ENCODE measurements at places on chromosomes 11 and 22.

- DNase-seq, result no peak
Measured at GRCh38 chr22:48753381-48753730, 1074.3 kb downstream of the BRD1 start.

GRCh38 chr11:2194877-2195755 is 23.5 kb upstream of the TH start:
- peak; percentile 16 for DNase-seq

DNA sequence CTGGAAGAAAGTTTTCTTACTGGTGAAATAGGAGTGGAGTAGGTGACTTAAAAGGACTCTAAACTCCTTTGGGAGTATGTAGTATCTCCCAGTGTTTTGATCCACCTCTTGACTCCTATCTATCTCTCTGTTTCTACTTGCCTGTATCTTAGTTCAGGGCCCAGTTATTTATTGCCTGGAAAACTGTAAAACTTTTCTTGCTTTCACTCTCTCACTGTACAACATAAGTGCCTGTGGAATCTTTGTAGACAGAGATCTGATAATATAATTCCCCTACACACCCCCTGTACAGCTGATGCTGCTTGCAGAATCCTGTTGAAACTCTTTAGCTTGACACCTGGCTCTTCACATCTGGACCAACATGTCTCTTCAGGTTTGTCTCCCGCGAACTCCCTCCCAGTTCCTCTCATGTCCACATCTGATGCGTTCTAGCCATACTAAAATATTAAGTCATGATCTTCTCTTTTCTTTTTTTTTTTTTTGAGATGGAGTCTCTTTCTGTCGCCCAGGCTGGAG is 26.5 kb upstream of the SESN3 start:
- no peak for DNase-seq

DNA sequence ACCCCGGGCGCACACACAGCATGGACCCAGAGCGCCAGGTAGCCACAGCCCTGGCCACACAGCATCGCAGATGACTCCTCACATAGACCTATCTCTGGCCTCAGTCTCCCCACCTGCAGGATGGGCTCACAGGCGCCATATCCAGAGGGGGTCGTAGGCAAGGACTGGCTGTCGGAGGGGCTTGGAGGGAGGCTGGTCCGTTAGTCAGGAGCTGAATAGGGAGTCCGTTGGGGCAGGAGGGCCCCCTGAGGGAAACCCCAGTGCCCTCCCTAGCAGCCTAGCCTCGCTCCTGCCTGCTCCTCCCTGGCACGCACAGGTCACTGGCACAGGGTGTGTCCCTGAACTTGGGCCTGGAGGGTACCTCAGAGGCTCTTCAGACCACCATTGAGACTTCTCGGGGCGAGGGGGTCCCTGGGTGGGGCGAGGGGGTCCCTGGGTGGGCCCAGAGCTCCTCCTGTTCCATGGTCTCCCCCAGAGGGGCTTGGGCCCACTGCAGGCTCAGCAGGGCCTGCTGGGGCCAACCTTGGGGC is 2.0 kb downstream of the PLXNB2 start:
- no peak for DNase-seq

DNA sequence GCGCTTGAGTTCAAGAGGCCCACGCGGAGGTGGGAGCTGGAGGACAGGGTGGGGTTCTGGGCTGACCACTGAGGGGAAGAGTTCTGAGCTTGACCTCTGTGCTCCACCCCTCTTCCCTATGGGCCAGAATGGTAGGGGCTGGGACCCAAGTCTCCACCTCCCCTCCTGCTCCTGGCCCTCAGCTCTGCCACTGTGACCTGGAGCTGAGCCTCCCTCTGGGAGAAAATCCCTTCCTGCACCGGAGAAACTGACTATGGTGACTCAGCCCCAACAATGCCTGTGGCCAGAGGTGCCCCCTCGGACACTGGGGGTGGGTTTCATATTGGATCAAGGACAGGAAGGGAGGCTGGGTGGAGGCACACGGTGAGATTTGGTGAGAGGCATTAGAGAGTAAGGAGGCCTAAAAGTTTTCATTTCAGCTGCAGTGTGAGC is 23.0 kb downstream of the RELT start:
- no peak for DNase-seq

DNA sequence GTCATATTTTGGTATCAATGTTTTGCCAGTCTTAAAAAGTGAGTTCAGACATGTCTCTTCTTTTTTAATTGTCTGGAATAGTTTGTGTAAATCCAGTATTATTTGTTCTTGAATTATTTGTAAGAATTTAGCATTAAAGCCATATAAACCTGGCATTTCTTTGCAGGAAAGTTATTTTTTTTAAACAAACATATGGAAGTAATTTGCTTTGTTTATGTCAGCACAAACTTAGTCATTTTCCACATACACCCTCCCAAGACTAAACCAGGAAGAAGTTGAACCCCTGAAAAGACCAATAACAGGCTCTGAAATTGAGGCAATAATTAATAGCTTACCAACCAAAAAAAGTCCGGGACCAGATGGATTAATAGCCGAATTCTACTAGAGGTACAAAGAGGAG is 9.1 kb upstream of the CCDC81 start:
- DNase-seq, result no peak

DNA sequence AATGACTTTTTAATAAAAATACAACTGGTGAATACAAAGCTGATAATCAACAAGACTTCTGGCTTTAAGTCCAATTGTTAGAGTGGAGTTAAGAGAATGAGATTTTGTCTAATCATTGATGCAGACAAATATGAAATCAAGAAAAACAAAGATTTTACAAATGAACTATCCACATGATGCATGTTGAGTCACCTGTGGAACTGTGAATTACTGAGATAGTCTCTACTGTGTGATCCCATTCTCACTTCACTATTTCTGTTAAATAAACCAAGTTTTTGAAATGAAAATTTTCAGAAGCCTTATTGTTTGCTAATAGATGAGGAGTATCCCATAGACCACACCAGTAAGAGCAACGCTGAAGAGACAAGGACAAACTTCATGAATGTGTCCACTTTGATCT is 8.4 kb upstream of the CTSC start:
- DNase-seq, result no peak

- no peak for DNase-seq
Measured at GRCh38 chr11:47314992-47315391, 37.5 kb downstream of the MYBPC3 start.

GRCh38 chr22:43996170-43996980 is 27.7 kb upstream of the PARVB start:
- DNase-seq, result no peak

GRCh38 chr11:43360361-43361032 is 1.8 kb downstream of the TTC17 start:
- peak; percentile 76 for DNase-seq

DNA sequence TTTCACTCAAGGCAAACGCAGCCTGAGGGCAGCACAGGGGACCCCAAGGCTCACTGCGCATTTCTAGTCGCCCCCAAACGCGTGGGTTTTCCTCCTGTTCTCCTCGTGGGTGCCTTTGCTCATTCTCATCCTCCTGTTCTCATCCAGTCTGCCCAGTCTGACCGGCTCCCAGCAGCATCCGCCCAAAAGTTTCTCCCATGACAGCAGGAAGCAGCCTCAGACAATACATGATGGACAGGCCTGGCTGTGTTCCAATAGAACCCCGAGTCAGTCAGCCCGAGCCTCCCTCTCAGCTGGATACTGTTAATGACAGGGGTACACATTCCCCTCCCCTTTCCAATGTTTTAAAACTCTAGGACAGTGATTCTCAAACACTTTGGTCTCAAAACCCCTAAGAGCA is 22.5 kb upstream of the KRTAP5-7 start:
- no peak for DNase-seq

- no peak for DNase-seq
Measured at GRCh38 chr11:64620381-64620971, 29.5 kb downstream of the SLC22A12 start.

- DNase-seq, result peak; percentile 89
Measured at GRCh38 chr22:36239401-36240171, at the start of gene APOL2. Gene APOL2, minus strand, starts transcription at chr22:36239527. Its CDS starts 6,365 bp downstream, at chr22:36233162.

GRCh38 chr11:22430141-22430541 is 92.0 kb downstream of the SLC17A6 start:
- no peak for DNase-seq

DNA sequence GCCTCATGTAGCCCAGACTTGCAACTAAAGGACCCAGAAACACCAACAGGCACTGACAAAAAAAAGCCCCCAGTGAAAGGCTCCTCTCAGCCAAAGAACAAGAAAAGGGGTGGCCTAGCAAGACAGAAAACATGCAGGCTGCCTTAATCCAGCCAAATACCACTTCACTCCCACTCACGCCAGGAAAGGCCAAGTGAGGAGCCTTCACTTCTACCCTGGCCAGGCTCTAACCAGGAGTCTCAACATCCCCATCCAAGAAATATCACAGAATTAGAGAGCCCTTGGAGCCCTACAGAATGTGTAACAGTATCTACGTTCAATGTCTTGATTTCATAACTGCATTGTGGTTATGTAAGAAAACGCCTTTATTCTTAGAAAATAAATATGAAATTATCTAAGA is 149.0 kb downstream of the APOL5 start:
- no peak for DNase-seq

- DNase-seq, result no peak
Measured at GRCh38 chr22:44609400-44609988, 92.5 kb upstream of the PRR5 start.

GRCh38 chr11:110085255-110085838 is 7.8 kb upstream of the ZC3H12C start:
- no peak for DNase-seq

- no peak for DNase-seq
Measured at GRCh38 chr11:91258876-91259275, 965.7 kb upstream of the FAT3 start.

- peak; percentile 53 for DNase-seq
Measured at GRCh38 chr11:17979770-17980371, 33.0 kb downstream of the SERGEF start.

DNA sequence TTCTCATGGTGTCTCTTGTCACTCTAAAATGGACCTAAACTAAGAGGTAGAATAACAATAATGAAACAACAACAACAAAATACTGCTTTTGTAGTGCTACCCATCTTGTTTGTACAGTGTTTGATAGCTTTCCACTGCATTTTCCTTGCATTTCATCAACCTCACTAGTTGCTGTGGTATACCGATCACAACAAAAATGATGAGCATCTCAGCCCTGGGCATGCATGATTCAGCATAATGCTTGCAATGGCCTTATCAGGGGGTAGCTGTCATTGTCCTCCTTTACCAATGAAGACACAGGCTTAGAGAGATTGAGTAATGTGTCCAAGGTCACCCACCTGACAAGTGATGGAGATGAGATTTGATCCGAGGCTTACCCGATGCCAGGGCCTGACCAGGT is 682.5 kb downstream of the NTM start:
- DNase-seq, result no peak

DNA sequence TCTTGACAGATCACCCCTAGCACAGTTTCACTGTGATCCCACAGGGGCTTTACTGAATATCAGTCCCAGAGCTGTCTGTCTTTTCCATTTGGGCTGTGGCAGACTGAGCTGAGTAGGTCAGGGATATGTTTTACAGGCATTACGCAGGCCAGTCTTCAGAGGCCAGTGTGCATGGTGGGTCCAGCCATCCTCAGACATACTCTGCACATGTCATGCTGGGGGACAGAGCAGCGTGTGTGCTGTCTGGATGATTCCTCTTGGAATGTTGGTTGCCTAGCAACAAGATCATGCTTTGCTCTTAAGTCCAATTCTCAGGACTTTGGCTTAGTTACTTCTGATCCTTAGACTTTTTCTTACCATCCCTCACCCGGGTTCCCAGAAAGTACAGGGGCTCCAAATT is 736.5 kb downstream of the DLG2 start:
- DNase-seq, result no peak

DNA sequence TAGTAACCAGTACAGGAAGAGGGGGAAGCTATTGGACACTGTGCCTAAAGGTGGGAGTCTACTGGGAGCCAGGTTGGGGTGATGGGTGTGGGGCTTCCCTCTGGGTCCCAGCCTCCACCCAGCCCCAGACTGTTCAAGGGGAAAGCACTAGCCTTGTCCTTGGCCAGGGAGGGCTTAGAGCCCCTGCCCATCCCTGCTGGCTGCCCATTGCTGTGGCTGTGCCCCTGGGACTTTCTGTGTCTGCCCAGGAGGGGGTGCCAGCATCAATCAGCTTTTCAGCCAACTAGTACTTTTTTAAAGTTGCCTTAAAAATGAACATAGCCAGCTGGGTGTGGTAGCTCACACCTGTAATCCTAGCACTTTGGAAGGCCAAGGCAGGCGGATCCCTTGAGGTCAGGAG is 19.9 kb downstream of the INCENP start:
- no peak for DNase-seq

- DNase-seq, result peak; percentile 59
Measured at GRCh38 chr11:65445604-65446445, 23.2 kb downstream of the NEAT1 start.

DNA sequence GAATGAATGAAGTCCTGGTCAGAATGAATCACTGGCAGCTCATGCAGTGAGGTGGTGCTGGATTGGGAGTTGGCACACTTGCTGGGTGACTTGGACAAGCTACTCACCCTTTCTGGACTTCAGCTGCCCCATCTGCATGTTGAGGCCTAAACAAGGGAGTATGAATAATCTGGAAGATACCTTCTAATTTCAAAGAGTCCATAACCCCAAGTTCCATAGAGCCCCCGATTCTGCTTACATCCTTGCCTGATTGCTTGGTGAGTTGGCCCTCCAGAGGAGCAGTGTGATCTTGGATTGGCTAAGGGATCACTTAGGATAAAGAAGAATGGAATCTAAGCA is 18.3 kb upstream of the ACCSL start:
- no peak for DNase-seq
